ENCODE measurements at places on chromosomes 6 and 20.

DNA sequence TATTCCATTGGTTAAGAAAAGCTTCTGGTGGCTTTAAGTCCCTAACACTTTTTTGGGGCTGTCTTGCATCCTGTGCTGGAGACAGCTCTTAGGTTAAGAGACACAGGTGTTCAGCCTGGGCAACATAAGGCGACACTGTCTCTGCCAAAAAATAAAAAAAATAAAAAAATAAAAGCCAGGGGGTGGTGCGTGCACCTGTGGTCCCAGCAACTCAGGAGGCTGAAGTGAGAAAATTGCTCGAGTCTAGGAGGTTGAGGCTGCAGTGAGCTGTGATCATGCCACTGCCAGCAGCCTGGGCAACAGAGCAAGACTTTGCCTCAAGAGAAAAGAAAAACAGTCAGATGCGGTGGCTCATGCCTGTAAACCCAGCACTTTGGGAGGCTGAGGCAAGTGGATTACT, 55.6 kb upstream of the ZMYND8 start:
- no peak for DNase-seq

DNA sequence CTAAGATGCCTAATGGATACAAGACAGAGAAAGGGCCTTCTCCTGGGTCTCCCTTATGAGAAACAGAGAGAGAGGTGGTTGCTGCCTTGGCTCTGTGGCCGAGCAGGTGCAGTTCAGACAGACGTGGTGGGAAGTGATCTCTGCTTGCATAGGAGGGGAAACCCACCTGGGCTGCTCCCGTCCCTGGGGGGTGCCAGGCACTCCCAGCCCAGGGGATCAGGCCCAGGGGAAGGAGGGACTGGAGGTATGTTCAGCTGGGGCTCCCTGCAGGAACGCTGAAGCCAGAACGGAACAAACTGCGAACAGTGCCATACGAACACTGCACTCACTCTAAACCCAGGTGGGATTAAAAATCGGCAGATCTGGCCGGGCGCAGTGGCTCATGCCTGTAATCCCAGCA, 35.7 kb upstream of the OVOL2 start:
- DNase-seq, result no peak

DNA sequence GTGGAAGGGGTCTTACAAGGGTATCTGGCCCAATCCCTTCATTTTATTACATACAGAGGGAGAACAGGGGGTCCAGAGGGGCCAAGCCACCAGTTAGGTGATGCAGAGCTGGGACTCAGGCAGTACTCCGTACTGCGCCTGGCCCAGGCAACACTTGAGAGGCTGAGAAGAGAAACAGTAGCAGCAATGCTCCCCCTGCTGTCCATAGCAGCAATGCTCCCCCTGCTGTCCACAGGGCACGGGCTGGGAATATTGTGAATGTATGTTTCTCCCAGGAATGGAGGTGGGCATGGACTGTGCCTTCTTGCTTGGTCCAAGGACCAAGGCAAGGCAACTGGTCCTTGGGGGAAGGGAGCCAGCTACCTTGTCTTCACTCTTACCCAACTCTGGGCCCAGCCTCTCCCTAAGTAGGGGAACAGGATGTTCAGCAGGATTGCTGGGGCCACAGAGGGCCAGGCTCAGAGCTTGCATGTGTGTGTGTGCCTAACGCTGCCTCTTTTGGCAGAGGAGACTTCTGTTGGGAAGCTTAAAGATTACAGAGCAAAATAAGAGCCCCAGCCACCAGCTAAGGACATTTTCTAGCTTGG, 14.8 kb upstream of the FAM83C start:
- DNase-seq, result peak; percentile 27

DNA sequence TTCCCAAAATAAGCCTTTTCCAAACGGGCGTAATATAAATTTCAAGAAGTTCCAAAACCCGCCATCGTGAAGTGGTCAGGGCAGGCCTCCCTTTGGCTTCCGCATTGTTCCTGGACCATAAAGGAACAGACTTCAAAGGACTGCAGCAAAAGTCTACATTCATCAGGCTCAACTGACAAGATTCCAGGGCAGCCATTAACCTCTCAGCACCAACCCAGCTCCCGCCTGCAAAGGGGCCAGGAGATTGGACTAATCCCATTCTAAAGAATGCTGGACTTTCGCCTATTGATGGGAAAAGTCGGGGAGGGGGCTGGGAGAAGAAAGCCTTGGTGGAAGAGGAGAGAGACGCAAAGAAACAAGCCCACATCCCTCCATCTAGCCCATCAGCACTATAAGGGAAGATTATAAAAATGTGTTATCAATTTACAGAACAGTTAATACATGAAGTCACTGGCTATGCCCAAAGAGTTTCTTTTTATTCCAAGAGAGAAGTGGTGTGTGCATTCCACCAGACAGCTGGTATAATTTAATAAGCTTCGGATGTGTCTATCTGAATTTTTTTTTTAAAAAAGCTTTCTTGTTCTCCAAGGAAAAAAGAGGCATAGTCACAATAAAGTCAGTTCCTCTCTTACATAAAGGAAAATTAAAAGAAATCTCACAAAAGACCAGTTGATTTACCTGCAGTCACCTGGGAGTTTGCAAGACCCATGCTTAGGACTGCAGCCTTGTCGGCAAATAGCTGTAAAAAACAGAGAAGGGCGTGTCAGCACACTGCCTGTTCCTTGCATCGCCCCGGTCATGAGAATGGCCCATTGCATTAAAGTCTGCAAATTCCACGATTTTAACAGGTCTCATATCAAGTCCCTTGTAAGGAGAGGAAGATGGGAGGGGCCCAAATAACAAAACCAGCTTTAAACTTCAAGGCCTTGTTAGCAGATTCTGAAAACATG, 17.8 kb downstream of the JAG1 start:
- no peak for DNase-seq

DNA sequence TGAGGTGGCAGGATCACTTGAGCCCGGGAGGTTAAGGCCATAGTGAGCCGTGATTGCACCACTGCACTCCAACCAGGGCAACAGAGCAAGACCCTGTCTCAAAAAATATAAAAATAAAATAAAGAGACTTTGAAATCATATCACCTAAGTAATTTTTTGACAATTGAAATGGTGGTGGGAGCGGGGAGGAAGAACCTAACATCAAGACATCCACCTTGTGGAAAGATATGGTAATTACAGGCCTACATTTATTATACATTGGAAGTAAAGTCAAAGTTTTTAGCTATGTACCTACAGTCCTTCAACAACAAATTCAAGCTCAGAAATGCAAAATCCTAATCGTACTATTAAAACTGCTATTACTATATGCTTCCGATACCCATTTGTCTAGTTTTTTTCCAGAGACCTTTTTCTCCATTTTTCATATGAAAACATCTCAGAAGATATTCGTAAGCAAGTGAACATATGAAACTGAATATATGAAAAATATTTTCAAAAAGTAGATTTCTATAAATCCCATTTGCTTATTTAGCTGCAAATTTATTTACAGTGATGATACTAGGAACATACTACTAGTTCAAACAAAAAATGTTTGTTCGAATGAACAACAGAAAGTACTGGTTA, 83.3 kb downstream of the SYCP2 start:
- peak; percentile 51 for DNase-seq

DNA sequence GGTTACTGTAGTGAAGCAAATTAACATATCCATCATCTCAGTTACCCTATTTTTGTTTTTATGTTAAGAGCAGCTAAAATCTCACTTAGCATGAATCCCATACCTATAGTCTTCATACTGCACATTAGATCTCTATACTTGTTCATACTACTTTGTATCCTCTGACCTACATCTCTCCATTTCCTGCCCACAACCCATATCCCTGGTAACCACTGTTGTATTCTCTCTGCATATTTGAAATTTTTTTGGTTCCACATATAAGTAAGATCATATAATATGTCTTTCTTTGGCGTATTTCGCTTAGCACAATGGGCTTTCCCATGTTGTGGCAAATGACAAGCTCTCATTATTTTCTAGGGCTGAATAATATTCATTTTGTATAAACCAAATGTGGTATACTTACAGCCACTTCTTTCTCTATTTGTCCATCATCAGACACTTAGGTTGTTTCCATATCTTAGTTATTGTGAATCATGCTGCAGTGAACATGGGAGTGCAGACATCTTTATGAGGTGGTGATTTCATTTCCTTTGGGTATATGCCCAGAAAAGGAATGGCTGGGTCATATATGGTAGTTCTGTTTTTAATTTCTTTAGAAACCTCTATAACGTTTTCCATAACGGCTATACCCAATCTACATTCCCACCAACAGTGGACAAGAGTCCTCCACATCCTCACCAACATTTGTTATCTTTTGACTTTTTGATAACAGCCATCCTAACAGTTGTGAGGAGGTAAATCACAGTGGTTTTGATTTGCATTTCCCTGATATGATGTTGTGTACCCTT, 39.8 kb downstream of the BACH2 start:
- DNase-seq, result no peak

GRCh38 chr20:4297127-4297826, 281.9 kb upstream of the RNF24 start:
- DNase-seq, result no peak

GRCh38 chr20:43363506-43363905, 94.2 kb upstream of the SRSF6 start:
- DNase-seq, result no peak

DNA sequence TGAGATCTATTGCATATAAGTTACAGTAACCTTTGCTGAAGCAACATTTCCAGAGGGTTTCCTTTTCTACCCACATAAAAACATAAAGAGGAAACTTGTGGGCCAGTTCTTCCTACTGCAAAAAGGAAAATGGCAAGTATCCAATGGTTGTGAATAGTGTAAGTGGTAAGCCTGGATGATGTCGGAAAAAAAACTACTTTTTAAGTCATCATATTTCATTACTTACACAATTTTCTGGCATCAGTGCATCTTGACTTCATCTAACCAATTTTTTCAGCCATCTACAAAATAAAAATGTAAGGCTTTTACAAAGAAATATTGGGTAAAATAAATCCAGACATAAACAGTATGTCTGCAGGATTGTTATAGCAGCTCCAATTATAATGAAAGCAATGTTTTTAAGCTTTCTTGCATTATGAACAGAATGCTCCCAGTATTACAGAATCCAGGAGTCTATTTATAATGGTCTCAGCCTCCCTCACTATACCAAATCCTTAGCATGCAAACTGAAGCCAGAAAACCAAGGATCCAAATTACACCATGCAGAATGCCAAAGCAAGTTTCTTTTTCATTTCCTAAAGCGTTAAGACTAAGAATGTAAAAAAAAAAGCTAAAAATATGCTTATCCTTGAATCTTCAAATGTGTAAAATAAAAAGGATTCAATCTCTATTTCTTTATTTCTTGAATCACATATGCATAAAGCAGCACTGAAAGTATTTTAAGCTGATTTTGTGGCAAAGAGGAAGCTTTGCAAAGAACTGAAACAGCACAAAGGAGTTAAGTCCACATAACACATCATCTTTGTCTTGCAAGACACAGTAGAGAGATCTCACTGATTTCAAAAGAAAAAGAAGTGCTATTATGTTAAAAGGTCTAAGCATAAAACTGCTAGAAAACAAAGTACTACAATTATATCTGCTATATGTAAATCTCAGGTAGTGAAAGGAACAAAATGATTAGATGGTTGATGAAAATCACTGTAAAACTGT, 126.8 kb upstream of the HMGCLL1 start:
- DNase-seq, result no peak

GRCh38 chr6:168060521-168060931, 18.5 kb downstream of the FRMD1 start:
- DNase-seq, result no peak

DNA sequence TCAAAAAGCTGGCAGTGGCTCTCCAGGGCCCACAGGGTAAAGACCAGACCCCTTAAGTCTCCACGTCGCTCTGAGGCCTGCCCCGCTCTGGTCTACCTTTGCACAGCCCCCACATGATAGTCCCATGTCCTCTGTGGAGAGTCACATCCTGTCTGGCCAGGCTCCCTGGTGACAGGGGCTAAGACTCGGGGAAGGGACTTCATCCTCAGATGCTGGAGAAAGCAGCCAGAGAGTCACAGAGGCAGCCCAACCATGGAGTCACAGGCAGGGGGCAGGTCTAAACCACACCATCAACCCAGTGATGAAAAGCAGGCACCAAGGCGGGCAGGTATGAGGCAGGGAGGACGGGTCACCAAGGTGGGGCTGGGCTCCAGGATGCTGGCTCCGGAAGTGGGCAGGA, 62.2 kb downstream of the SLC22A23 start:
- no peak for DNase-seq

- no peak for DNase-seq
Measured at GRCh38 chr6:157012355-157012754, 235.2 kb downstream of the ARID1B start.

- DNase-seq, result peak; percentile 93
Measured at GRCh38 chr20:11352041-11352440, 565.7 kb upstream of the BTBD3 start.

GRCh38 chr6:87700397-87701343, 1.4 kb downstream of the AKIRIN2 start:
- peak; percentile 86 for DNase-seq

DNA sequence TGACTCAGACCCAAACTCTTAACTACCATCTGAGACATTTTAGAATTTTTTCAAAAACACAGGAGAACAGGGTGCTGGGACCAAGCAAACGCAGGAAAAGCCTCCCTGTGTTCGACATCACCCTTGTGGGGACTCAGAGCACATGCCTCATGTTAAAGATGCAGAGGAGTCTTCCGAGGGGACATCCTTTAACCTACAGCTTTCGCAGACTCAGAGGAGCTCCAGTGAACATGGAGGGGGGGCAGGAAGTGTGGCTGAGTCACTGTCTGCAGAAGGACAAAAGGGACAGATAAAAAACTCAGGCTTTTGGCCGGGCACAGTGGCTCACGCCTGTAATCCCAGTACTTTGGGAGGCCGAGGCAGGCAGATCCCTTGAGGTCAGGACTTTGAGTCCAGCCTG, 15.1 kb downstream of the BMP7 start:
- DNase-seq, result no peak

DNA sequence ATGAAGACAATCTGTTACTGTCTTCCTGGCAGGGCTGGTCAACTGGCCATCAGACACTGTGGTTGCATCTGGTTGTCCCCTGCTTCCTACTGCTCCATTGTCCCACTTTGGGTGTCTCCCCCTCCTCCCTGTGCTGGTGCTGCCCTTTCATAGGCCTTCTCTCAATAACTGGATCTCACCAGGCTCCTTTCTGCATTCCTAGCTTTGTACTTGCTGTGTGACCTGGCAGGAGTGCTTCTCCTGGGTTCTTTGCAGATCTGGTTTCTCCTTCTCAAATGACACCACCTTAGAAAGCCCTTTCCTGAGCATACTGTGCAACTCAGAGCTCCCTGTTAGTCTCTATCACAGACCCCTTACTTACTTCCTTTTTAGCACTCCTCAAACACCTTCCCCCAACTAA, 223.0 kb downstream of the BCKDHB start:
- DNase-seq, result no peak

- DNase-seq, result no peak
Measured at GRCh38 chr20:19251958-19252357, 39.5 kb downstream of the SLC24A3 start.

DNA sequence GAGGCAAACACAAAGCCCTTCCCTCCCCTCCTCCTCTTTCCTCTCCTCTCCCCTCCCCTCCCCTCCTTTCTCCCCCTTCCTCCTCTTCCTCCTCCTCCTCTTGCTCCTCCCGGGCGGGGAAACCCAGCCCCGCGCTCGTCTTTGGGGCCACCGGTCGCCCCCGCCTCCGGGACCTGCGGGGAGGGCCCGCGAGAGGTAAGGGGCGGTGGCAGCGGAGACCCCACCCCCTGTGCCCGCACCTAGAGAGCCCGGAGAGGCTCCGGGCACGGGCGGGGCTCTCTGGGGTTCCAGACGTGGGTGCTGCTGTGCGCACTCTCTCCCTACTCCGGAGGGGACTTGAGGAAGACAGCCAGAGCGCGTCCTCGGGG, at the start of gene RIN2:
RIN2 (plus strand) TSS at position 126 of the 368 bp plus-strand sequence. CDS start 131,344 bp downstream, outside the sequence.
- DNase-seq, result no peak

- no peak for DNase-seq
Measured at GRCh38 chr6:157997893-157998608, 16.4 kb downstream of the SYNJ2 start.

All from NCI-H1105 treated with DMSO at 0.1 percent for 48 hours (cell line).